Endothelial cell of umbilical vein (primary cell): ENCODE measurements at places on chromosomes 7 and 10.

- no peak for DNase-seq
Observed at GRCh38 chr7:73971322-73971703, 56.7 kb upstream of the ELN start.

DNA sequence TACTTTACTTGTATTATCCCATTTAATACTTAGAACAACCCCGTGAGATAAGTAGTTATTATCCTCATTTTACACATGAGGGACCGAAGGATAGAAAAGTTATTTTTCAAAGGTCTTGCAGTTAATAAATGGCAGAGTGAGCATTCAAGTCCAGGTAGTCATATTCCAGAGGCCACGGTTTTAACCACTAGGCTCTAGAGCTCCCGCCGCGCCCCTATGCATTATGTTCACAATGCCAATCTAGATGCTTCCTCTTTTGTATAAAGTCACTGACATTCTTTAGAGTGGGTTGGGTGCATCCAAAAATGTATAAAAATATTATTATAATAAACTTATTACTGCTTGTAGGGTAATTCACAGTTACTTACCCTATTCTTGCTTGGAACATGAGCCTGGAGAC is 11.4 kb upstream of the CFAP69 start:
- no peak for DNase-seq

DNA sequence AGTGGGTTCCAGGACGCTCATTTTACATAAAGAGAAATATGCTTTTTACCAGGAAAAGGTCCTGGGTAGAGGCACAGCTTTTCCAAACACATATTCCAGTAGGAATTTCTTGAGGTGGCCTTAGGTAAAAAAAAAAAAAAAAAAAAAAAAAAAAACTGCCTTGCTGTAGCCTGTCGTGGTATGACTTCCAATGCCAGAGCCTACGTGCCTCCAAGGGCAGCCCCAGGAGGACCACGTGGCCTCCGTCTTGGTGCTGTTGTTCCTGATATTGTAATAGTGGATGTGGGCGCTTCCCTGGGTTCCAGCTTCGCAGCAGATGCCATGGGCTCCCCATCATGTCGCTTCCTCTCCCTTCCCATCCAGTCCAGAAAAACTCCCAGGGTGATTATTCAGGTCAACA is 49.3 kb downstream of the PRKAG2 start:
- DNase-seq, result no peak

- DNase-seq, result no peak
Observed at GRCh38 chr7:10739401-10739800, 234.3 kb upstream of the PHF14 start.

DNA sequence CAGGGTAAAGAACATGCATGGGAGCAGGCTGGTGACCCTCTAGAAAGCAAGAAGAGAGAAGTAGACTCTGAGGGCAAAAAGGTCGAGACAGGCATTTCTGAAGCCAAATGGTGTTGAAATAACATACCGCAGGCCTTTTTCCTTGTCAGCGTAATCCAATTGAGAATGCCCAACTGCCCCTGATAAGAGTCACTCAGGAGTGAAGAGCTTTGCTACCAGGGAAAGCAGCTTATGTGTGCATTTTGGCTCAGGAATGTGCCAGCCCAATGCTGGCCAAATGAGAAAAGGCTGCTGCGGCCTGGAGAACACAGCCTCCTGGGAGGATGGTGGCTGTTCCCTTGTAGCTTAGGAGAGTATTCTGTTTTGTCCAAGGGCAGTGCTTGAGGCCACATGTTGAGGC is 61.4 kb upstream of the NFKB2 start:
- no peak for DNase-seq
